ENCODE measurements at places on chromosomes 11 and 22. TPM values are rescaled to one million over a fixed set of nuclear protein-coding genes. Genes with fewer than 3 reads are reported as not detected.

SEPTIN5 gene
- total RNA-seq = 0.47 TPM

BDNF gene
- not detected for total RNA-seq

UBASH3B gene
- 17.9 TPM for total RNA-seq

DNA sequence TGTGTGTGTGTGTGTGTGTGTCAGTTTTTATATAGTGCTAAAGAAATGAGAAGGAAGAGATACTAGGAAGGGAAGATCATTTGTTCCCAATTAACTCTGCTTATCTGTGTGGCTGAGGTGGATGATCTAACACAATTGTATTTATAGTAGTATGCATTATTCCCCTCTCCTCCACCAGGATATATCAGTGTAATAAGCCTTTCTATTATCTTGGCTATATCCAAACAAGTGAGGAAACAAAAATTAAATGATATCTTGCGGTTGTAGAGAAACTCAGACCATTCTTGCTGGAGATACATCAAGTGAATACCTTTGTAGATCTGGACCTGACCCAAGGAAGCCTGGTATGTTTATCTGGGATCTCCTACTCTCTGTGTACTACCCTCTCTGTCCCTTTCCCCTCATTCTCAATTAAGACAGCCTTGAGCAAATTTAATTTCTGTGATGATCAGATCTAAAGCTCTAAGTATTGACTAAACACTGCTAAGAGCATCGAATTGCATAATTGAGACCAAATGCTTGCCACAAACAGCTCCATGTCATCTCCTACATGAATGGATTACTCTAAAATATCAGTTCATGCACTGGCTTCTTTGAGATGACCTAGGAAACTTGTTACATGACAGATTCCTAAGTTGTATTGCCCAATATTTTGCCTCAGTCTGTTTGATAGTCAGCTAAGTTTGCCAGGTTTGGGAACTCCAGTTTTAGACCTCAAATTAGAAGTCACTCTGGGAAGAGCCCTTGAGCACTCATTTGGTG is 185.3 kb upstream of the CTSC start:
- H3K4me3 ChIP-seq = no peak overlapping the region
- H3K36me3 ChIP-seq = no peaks in the 10 kb centered on the region
- no peak for DNase-seq
- no peak overlapping the region for H3K27ac ChIP-seq

Measured in activated naive CD4-positive, alpha-beta T cell treated with anti-CD3 and anti-CD28 coated beads for 36 hours (primary cell).